AG09319 (cell line): ENCODE measurements at places on chromosomes 11 and 22.
A peak's percentile ranks its signal among the peaks of the same experiment; 100 is the strongest.

- peak; percentile 77 for DNase-seq
Measured at GRCh38 chr11:78840200-78840599, 265.5 kb upstream of the NARS2 start.

DNA sequence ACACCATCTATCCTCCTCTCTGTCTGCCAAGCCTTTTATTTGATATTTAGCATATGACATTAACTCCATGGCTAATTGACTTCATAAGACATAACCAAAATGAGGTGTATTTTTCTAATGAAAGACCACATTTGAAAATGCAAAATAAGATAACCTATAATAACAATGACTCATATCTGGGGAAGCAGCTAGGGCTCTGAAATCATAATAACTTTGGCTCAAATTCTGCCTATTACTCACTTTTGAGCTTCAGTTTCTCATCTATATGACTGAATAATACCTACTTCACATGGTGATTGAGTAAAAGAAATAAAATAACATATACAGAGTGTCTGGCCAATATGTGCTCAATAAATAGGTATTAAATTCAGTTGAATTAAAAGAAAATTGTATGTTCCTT is 1419.8 kb upstream of the TENM4 start:
- no peak for DNase-seq

GRCh38 chr11:57277845-57278720 is 41.0 kb upstream of the APLNR start:
- peak; percentile 70 for DNase-seq

DNA sequence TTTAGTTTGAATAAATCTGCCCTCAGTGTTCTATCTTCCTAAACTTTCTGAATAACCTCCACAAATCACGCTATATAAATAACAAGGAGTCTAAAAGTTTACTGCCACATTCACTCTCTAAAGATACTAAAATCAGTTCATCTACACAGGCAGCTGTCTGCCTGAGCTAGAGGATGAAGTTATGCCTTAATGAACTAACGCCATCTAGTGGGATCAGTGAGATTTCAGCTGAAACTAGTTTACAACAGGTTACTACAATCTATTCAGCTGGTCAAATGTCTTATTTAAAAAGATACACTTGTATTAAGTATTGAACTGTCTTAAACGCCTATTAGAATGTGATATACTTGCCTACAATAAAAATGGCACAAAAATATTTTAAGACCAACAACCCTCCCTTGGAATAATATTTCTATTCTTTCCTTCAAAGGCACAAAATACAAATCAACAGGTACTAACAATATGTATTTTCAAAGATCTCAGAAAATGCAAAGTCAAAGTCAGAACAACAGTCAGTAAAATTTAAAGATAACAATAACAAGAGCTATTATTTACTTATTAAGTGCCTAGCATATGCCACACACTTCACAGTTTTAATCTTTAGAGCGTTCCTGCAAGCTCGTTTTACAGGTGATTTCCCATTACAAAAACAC is 84.1 kb downstream of the LARGE2 start:
- DNase-seq: peak; percentile 54

GRCh38 chr11:83656796-83657330 is 370.7 kb upstream of the CCDC90B start:
- no peak for DNase-seq

DNA sequence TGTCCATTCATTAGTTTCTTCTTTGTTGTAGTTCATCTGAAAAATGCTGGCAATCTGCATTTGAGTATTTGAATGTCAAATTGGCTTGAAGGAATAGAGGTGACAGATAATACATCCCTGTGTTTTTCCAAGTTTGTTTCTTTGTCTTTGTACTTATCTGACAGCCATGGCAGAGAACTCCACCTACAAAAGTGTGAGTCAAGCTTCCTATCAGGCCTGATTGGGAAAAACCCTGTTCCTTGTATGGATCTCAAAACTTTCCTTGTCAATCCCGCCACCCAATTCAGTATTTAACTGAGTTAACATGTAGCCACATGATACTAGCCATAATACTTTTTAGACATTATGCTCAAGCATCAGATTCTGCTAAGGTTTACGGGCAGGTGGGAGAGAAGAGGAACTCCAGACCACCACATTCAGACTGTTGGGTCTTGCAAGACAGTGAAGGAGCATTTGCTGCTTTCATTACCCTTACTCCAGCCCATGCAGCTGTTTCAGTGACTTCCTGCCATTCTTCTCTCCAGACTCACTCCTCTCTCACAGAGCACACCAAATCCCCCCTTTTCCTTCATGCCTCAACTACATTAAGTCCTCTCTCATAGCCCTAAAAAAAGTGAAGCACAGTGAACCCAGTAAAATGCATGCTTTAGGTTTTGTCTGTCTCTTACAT is 65.9 kb downstream of the BLID start:
- DNase-seq: no peak

DNA sequence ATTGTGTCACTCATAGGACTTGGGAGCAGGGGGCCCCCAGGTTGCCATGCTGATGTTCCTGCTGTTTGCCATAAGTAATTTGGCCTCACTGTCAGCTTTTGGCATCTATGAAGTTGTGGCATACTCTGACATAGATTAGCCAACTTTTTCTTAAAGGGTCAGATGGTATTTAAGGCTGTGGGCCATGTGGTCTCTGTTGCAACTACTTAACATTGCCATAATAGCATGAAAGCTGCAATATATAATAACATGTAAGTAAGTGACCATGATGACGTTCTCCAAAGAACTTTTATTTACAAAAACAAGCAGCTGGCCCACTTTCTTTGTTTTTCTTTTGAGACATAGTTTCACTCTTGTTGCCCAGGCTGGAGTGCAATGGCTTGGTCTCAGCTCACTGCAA is 2.2 kb upstream of the TMEM216 start:
- no peak for DNase-seq

DNA sequence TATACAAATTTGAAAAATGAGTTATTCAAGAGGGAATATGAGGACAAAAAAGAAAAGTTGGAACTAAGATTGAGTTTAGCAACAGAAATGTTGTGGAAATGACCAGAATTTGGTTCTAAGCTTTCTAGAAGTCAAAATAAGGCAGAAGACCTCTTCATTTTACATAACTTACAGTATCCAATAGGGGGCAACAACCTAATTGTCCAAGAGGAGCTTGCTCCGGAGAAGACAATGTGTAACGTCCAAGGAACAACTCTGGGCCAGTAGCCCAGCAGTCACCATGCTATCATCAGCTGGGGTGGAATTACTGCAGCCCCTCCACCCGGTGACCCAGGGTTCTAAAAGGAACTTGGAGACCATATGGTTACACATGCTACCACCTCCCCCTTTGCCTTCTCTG is 14.1 kb downstream of the CNTF start:
- DNase-seq: no peak

GRCh38 chr11:17781221-17781620 is 46.6 kb downstream of the KCNC1 start:
- no peak for DNase-seq

DNA sequence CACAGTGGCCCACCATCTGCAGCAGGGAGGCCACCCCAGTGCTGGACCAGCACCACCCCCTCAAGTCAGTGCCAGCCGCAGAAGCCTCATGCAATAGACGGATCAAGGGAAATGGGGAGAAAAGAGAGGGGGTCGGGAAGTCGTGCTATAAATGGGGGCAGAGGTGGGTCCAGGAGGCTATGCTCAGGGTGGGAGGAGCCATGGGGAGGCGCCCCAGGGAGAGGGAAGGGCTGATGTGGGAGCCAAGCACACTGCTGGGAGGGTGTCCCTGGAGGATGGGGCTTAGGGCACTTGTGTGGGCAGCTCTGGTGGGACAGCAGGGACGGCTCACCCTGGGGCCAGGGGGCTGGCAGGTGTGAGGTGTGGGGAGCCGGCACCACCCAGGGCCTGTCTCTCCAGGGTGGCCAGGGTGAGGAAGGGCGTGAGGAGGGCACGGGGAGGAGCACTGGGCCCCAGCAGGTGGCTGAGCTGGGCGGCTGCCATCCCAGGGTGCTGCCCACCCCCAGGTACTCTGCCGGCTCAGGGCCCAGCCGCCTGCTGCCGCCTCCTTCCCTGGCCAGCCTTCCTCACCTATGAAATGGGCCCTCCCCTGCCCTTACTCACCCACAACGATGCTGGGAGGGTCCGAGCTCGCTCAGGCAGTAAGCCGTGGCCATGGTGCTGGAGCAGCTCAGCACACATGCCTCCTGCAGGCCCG is 18.0 kb downstream of the PHLDA2 start:
- DNase-seq: no peak

DNA sequence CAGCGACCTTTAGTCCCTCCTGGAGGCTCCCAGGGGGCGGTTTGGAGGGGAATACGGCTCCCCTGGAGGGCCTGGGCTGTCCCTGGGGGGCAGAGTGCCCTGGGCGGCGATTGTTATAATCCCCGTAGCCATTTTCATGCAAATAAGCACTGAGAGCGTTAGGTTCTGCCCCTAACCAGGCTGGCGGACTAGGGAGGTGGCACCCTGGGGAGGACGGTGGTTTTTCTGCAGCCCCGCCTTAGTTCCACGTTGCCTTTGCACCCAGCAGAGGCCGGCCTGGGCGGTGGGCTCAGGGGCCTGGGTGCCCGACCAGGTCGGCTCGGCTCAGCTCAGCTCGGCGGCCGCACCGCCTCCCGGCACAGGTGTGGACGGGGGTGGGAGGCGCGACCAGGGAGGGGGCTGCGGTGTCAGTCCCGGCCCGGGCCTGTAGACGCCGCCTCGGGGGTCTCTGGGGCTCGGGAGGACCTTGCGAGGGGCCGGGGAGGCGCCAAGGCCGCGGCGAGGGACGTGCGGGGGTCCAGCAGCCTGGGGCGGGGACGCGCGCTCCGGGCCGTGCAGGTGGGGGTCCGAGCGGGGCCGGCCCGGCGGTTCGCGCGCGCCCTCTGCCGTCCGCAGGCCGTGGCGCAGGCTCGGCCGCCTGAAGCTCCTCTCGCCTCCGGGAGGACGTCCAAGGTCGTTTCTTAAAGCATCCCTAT is 2.3 kb upstream of the DUSP8 start:
- DNase-seq: no peak

GRCh38 chr11:85525686-85526085 is 101.5 kb downstream of the DLG2 start:
- DNase-seq: no peak

DNA sequence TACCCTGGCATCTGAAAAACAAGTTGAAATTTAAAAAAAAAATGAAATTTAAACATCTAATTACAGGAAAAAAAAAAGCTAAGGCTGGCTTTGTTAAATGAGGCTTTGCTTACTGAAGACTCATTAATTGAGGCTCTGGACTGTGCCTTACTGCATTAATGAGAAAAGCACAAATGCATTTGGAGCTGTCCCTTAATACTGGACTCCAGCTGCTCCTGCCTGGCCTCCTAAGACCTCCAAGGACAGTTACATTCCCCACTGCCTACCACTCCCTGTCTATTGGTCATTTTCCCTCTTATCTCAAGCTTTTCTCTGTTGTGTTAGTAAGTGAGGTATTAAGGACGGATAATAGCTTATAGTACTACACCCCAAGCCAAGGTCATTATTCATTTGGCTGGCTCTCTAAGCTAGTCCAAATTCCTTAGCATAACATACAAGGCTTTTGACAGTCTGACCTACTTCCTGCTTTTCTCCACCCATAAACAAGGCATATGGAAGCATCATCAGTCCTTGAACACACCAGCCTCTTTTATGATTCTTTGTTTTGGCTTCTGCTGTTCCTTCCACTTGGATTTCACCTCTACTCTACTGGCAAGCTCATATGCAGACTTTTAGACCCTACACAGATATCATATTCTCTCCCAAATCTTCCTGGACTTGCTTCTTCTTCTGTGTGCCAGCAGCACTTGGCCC is 62.5 kb downstream of the USP35 start:
- no peak for DNase-seq

DNA sequence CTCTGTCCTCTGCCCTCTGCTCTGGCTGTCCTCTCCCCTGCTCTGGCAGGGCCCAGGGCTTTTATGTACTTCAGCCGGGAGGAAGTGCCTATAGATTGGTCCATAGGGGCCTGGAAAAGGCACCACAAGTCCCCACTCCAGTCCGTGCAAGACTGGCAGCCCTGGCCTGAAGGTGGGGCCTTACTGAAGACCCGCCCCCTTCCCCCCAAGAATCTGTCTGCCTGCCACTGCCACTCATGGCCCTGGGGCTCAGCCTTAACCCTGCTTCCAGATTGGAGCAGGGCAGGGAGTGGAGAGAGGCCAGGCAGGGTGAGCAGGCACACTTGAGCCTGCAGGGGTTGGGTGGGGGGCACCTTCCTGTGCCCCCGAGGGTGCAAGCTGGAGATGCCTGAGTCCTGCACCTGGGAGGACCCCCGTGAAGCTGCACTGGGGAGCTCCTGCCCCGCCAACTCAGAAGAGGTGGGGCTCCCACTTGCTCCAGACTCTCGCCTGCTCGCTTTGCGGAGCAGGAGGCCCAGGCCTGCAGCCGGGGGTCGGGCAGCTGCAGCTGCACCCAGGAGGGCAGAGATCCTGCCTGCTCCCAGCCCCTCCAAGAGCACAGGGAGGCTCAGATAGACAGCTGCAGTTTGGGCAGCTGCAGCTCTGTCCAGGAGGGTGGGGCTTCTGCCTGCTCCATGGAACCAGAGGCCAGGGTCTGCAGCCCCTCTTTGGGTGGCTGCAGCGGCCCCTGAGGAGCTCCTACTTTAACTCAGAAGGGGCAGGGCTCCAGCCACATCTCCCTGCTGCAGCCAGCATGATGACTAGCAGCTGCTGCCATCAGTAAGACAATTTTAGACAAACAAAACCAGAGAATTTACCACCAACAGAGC is 51.0 kb upstream of the SC5D start:
- no peak for DNase-seq
